ENCODE measurements at places on chromosomes 4 and X. TPM values are rescaled to one million over a fixed set of nuclear protein-coding genes. Genes with fewer than 3 reads are reported as not detected.

Gene NIPAL1
- 0.61 TPM for polyA plus RNA-seq

Gene GAGE12F
- not detected for polyA plus RNA-seq

DNA sequence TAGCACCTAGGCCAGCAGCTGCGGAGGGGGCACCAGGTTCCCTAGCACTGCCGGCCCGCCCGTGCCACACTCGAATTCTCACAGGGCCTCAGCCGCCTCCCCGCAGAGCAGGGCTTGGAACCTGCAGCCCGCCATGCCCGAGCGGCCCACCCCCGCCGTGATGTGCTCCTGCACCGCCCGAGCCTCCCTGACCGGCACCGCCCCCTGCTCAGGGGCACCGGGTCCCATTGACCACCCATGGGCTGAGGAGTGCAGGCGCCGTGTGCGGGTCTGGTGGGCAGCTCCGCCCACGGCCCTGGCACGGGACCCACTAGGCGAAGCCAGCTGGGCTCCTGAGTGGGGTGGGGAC lies 35.4 kb upstream of the ENPP6 start:
- H3K4me1 ChIP-seq, result no peaks in the 10 kb centered on the region
- no peaks in the 10 kb centered on the region for H3K36me3 ChIP-seq
- H3K4me3 ChIP-seq, result no peak overlapping the region
- no peak overlapping the region for H3K27ac ChIP-seq

Gene FAM241A
- 1.4 TPM for polyA plus RNA-seq

DNA sequence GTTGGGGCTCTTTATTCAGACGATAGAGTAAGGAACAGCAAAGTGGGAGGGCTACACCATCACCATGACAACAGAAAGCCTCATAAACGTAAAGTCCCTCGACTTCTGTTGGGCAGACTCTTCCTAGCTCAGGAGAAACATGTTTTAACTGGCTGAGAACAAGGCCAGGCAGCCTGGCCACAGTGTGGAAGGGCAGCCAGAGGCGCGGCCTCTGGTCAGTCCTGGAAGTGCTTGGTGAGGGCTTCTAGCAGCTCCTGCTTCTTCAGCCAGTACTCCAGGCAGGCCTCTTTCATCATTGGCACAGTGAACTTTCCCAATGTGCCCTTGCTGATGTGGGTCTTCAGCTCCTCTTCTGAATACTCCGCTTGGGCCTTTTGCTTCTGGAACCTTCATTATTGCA lies 690.9 kb downstream of the PCDH19 start:
- no peak overlapping the region for H3K4me3 ChIP-seq
- H3K27ac ChIP-seq, result no peak overlapping the region
- no peak for DNase-seq
- no peaks in the 10 kb centered on the region for H3K4me1 ChIP-seq
- H3K27me3 ChIP-seq, result no peaks in the 10 kb centered on the region

Data from CD8-positive, alpha-beta memory T cell (primary cell).